ENCODE measurements at places on chromosomes 1 and 21.

DNA sequence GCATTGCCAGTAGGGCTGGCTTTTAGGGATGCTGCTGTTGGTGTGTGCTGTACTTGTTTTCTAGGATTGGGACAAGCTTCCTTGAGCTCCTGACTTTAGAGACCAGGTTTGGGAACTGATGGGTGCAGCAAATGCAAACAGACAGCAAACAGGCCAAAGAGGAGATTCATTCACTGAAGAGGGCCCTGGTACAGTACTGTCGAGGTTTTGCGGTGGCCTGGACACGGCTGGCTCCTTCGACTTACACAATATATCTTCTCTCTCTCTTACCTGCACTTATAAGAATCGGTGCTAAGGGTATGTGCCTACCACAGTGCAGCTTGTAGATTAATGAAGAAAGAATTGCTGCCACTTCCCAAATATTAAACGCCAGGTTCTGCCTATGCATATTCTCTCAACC is 44.6 kb downstream of the ATP1A1 start:
- no peak for DNase-seq

DNA sequence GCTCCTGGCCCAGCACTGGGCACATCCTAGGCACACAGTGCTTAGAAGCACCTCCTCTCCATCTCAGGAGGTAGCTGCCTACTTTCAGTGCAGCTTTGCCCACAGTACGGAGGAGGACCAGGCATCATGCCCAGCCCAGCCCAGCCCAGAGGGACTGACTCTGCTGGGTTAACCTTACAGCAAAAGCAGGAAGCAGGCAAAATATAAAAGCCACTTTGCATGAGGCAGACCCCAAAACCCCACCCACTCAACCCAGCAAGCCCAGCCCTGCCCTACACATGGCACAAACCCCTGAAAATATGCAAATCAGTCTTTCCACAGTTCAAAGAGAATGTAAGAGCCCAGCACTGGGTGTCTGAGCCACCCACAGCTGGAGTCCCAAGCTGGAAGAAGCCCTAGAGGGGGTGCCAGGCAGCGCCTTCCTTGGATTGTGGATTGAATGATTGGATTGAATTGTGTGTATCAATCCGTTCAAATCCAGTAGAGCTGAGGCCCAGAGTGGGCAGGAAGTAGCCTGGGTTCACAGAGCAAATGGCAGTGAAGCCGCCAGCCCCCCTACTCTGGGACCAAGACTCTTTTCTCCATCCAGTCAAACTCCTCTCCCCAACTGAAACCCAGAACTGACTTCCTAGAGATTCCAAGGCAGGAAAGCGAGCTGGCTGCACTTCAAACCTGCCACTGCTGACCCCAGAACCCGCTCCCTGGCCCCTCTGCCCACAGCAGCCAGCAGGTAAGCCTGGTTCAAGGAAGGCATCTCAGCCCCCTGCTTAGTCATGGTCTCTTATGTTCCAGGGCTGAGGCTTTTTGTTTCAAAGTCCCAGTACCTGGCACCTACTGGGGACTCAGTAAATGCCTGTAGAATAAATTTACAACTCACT is 117.7 kb downstream of the LACTBL1 start:
- DNase-seq, result no peak

DNA sequence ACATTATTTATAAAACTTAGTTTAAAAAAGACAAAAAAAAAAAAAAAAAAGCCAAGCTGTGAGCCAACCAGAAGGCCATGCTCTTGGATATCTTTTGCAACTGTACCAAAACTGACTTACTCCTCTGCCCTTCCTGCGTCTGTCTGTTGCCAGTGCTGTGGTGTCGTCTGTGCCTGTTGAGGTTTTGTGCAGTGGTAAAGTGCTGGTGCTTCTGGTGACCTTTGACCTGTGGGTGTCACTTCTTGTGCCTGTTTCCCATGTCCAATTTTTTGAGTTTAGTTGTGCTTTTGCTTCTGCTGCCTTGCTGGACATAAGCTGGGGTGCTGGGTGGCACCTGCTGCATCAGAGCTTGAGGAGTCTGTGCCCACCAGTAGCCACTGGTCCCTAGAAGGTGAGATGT is 41.4 kb downstream of the RNF187 start:
- no peak for DNase-seq

DNA sequence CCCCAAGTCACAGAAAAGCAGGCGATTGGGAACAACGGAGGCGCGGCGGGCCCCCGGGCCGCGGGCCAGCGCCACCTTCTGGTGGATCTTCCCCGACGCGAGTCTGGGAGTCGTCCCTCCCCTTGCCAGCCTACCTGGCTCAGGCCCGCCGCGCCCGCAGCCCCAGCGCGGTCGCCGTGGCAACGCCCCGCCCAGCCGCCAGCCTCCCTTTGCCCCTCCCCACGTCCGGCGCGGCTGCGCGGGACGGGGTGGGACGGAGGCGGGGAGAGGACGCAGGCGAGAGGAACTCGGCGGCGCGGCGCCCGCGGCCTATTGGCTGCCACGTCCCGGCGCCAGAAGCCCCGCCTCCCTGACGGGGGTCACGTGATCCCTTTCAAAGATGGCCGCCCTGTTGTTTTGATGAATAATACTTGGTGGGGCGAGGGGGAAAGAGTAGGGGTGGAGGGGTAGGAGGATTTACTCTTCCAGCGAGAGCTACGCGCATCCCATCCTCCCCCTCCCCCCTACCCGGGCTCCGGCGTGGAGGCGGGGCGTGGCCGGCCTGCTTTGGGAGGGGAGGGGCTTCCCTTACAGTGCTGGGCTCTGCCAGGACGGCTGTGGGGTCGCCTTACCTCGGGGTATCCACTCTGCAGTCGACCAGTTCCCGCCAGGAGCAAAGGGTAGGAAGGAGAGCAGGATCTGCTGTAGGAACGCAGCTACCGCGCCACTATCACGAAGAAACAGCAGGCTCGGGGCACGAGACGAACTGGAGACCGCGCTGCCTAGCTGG is at the start of gene UBE4B:
Gene UBE4B (plus strand): TSS at position 369 of the 769 bp plus-strand sequence. CDS start 713 bp downstream, outside the sequence.
- DNase-seq, result peak; percentile 89

DNA sequence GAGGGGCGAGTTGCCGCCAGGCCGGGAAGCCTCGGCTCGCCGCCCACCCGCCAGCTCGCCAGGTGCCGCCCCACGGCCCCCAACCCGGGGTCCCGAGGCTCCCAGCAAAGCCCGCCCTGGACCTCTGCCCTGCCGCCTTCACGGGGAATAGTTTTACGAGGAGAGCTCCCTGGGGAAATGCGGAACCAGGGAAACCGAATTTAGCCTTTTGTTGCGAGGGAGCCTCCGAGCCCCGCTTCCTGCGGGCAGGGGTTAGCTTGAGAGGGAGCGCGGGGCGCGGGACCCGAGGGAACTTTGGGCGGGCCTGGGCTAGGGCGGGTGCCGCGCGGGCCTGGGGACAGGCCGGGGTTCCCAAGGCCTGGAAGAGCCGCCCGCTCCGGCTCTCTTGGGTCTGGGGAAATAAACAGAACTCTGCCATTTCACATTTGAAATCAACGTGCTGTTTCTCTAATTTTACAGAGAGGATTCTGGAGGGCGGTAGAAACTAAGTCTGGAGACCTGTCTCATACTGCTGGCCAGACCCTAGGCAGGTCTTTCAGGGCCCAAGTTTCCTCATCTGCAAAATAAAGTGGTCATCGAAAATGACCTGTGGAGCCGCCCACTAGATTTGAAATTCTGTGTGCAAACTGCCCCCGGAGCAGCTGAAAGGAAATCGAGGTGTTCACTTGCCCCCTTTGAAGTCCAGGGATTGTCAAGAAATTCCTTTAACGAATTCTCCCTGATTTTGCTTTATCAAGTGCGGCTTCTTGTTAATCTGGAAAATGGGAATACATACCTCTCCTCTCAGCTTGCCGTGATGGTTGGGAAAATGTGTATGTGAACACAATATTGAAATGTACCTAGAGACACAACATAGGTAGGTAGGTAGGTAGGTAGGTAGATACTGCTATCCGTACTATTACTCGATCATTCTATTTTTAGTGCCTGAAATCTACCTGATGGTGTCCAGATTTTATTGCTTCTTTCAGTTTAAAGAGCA is 749 bp upstream of the GLUL start:
- no peak for DNase-seq

DNA sequence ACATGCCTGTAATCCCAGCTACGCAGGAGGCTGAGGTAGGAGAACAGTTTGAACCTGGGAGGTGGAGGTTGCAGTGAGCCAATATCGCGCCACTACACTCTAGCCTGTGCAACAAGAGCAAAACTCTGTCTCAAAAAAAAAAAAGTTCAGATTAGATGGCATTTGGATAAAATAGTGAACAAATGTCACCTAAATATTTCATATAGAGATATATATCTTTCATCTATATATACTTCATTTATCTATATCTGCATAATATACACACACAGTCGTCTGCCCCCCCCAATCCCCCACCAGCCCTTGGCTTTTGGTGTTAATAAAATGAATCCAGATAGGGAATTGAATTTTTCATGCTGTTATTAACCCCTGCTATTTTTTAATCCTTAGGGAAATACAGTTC is 5.0 kb downstream of the PPP1R15B start:
- no peak for DNase-seq

- no peak for DNase-seq
Measured at GRCh38 chr1:192967211-192967877, 91.8 kb downstream of the UCHL5 start.

GRCh38 chr1:210298936-210299335 is 29.8 kb upstream of the HHAT start:
- no peak for DNase-seq

DNA sequence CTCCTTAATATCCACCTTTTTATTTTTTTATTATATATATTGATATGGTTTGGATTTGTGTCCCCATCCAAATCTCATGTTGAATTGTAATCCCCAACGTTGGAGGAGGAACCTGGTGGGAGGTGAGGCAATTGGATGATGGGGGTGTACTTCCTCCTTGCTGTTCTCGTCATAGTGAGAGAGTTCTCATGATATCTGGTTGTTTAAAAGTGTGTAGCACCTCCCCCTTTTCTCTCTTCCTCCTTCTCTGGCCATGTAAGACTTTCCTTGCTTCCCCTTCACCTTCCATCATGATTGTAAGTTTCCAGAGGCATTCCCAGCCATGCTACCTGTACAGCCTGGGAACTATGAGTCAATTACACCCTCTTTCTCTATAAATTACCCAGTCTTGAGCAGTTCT is 22.7 kb upstream of the CCSAP start:
- DNase-seq, result no peak

DNA sequence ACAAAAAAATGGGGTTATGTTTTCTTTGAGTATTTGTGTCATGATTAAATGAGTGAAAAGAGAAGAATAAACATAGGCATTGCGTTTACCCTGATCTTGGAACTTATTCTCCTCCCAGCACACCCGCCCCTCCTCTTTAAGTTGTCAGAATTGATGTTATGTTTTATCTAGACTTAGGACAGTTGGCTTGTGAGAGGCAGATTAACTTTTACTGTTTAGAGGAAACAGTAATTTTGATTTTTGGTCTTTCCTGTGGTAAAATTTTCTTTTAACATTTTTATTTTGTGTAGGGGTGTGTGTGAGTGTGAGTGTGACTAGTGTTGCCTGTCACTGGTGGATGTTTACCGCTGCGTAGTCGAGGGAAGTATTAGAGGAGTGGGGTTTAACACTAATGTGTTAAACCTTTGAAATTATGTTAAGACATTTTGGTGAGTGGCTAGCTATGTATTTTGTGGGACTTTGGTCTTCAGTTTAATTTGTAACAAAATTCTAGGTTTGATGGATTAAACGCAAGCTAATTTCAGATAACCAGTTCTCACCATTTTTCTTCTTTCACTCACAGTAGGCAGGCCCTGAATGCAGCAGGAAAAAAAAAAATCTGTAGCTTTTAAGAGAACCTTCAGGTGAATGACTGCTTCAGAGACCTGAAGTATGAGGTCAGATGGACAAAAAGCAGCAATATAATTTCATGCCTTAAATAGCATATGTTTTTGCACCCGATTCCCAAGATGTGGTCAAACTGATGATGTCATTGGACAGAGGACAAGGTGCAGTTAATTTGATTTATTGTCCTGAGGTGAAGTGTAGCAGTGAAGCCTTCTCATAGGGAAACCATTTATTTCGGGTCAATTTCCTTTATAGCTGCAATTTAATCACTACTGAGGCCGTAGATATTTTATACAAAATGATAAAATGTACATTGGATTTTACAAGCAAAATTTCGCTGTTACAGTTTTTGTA is 2.7 kb downstream of the POU2F1 start:
- peak; percentile 69 for DNase-seq

- peak; percentile 12 for DNase-seq
Measured at GRCh38 chr1:63732666-63733065, 41.2 kb upstream of the ROR1 start.

- DNase-seq, result no peak
Measured at GRCh38 chr1:59674595-59674994, 140.2 kb upstream of the HOOK1 start.

DNA sequence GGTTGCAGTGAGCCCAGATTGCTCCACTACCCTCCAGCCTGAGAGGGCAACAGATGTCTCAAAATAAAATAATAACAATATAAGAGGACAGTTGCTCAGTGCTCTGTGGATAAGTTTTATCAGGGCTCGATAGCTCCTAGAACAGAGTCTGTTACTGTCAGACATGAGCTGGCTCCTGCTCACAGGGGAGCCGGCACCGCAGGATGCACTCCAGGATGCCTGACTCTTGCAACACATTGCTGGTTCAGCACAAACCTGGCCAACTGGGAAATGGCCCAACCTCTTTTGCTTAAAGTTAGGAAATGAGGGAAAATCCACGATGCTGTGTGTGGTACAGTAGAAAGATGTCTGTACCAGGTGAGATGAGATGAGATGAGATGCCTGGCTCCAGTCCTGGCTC is 5.8 kb upstream of the CTSE start:
- no peak for DNase-seq

DNA sequence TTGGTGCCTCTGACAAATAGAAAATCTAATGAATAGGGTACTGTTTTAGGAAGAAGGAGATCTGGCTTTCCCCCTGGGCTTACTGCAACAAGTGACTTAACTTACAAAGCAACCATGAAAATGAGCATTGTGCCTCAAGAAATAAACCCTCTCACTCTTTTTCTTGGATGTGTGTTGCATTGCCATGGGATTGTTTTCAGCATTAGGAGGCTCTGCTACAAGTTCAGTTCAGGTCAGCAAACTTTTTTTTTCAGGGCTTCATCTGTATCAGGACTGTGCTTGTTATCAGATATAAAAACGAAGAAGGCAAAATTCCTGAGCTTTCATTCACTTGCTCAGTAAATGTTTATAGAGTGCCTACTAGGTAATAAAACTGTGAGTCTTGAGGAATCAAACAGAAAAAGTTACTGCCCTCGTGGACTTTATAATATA is 37.8 kb upstream of the DOCK7 start:
- no peak for DNase-seq

- no peak for DNase-seq
Measured at GRCh38 chr1:206651958-206652890, 16.9 kb downstream of the DYRK3 start.

- no peak for DNase-seq
Measured at GRCh38 chr1:42178249-42178648, 13.7 kb upstream of the GUCA2A start.

All from A172 (cell line).